ENCODE measurements at places on chromosomes 1 and 21.

DNA sequence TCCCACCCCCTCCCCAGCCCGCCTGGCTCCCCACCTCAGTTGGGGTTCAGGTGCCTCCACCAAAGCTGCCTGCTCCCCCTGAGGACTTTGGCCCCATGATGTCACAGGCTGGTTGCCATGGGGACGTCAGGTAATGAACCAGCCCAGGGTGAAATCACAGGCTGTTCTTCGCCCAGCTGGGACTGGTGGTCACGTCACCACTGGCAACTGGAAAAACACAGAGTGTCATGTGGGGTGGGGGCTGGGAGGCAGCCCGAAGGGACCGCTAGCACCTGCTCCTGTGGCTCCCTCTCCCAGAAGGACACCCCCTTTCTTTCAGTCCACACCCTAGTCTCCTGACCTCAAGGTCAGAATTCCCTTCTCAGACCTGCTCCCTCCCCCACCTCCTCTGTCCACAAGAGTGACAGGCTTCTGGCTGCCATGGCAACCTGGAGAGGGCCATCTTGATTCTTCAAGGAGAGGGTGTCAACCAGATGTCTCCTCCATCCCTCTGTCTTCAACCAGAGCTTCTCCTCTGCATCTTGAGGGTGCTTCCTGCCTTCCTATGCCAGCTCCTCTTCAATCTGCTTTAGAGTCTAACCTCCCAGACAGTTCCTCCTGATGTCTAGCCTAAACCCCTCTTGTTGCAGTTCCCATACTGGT is 6.2 kb downstream of the FAM131C start:
- peak; percentile 79 for DNase-seq

DNA sequence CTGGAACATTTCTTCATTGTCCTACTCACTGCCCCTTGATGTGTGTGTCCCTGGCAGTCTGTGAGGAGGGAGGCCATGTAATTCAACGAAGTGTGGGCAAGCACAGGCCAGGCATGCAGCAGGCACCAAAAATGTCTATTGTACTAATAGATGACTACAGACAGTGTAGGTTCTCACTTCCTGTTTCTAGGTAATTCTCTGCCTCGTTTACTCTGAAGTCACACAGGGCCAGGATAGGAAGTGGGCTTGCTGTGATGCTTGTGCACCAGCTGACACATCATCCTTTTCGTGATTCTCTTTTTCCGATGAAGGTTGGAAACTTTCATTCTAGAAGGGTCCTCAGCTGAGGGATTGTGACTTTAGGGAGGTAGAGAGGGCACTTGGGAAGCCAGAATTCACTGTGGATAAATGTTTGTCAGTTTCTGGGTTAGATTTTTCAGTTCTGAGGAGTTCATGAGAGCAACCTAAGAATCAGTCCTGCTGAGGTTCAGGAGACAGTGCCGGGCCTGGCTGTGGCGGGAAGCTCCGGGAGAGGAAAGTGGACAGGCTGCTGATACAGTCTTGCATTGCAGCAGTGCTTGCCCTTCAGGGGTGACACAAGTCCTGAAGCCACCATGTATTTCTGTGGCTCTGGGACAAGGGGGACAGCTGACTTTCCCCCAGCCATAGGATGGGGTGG is 4.3 kb upstream of the CSF1 start:
- DNase-seq = no peak

DNA sequence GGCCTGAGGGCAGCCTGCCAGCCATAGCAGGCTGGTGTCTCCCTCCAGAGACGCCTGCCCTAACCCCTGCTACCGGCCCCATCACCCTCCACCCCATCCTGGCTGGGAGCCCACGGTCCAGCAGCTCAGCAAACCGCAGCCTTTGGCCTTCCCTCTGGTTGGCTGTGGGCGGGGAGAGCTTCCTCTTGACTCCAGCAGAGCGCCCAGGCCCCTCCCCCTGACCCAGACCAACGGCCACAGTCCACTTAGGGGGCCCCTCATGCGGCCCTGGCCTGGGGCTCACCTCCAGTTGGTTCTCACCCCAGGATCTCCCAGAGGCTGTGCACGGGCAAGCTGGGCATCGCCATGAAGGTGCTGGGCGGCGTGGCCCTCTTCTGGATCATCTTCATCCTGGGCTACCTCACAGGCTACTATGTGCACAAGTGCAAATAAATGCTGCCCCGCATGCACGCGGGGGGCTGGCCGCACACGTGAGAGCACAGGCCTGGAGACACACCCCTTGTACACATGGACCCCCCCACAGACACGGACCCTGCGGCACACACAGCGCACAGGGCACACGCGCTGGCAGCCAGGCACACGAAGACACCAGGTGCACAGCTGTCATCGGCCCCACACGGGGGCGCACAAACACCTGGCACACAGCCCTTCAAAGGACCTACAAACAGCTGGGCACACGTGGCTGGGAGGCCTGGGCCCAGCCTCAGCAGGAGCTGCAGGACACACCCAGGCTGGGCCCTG is 3.1 kb downstream of the SMIM1 start:
- DNase-seq = peak; percentile 80

DNA sequence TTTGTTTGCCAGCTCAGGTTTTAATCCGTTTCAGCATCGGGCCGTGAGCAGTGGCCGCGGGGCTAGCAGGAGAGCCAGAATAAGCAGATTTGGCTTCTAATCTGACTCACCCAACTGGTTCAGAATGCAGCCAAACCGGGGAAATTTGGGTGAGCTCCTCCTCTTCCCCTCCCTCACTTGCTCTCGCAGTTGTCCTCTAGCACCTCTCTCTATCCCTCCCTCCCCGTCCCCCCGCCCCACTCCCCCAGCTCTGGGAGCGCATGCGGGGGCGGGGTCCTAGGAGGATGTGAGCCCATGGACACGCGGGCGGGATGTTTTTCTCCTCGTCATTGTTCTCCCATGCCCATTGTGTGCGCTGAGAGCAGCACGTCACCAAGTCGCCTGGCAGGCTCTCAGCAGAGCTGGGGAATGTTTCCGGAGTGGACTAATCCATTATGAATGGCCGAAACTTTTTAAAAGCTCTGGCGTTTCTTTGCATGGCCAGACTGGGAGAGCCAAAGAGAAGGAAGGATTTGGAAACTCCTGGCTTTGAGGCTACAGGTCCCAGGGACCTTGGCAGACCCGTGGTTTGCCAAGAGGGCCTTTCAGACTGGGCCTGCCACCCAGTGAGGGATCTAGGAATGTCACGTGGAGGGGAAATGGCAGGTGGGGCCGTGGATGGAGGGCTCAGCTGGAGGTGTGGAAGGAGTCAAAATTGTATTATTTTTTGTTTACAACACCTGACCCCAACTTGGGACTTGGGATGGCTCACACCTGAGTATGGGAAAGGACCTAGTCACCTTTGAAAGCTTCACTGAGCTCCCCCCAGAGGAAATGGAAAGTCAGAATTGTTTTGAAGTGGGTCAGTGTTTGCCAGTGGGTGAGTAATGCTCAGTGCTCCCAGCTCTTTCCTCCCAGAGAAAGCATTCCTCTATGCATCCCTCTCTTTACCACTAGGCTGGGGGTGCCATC is 39.2 kb downstream of the CDK18 start:
- no peak for DNase-seq

- no peak for DNase-seq
These were observed 4.5 kb downstream of the TRAF5 start for GRCh38 chr1:211331011-211331709.

DNA sequence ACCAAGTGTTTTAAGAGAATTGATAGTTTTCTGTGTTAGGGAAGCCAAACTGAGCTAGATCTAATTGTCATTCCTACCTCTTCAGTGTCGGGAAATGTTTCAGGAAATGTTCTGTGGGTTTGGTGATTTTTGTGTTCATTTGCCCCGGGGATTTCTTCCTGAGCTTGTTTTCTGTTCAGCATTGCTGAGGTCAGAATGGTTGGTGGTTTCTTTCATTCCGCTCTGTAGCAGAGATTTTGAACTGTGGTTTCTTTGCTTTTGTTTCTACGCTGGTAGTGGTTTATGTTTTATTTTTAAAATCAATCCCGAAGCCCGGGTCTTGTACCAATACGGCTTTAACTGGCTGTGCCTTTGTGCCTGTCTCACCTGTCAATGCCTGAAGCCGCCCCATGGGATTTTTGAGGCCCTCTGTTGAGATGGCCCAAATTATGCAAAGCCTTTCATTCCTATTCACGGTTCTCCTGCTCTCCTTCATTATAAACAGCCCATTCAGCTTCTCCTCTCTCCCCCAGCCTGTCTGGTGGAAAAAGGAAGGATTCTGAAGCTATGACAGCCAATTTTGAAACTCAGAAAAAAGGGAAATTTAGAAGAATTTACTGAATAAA is 417.2 kb upstream of the KAZN start:
- no peak for DNase-seq

- no peak for DNase-seq
These were observed 1.4 kb downstream of the ADORA1 start for GRCh38 chr1:203128716-203129500.

GRCh38 chr1:29232387-29232786 is 1.7 kb upstream of the MECR start:
- no peak for DNase-seq

GRCh38 chr1:180181048-180181447 is 26.4 kb downstream of the QSOX1 start:
- no peak for DNase-seq

GRCh38 chr1:176919386-176920378 is 244.8 kb downstream of the ASTN1 start:
- no peak for DNase-seq

GRCh38 chr1:164433141-164433817 is 125.7 kb upstream of the PBX1 start:
- DNase-seq = no peak

DNA sequence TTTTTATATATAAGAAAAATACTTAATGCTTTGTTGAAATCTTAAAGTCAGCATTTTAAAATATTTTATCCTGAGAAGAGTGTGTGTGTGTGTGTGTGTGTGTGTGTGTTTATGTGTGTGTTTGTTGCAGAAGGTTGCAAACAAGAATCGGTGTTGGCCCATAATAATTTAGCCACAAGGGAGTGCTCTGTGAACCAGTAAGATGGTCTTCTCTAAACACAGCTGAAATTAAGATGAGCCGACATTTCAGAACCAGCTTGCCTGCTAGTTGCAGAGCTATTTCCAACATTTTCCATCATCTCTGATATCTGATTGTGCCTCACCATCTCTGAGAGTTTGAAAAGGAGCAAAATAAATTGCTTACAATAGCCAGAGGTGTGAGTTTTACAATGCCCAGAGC is 158.8 kb upstream of the SGIP1 start:
- DNase-seq = no peak

DNA sequence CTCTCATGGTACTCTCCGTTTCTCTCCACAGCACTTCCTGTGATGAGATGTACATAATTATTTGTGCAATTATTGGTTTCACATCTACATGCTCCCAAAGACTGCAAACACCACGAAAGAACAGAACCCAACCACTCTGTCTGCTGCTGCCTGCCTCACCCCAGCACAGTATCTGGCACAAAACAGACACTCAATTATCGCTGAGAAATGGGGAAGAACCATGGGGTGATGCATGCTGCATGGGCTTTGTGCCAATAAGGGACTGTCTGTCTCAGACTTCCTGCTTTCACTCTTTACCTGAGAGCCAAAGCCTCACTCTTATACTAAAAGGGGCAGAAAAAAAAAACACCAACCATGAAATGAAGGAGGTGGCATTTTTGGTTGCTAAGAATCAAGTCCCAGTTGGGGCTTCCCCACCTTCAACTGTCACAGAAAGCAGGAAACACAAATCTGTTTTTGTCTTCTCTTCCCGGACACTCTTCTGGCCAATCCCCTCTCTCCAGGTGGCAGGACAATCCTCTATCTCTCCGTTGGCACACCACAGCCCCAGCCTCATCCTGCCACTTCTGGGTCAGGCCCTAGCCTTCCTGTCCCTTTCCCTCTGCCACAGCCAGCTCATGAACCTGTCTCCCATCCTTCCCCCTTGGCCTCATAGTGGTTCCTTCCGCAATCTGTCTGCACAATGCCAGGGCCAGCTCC is 82.0 kb downstream of the TGFBR3 start:
- DNase-seq = no peak

DNA sequence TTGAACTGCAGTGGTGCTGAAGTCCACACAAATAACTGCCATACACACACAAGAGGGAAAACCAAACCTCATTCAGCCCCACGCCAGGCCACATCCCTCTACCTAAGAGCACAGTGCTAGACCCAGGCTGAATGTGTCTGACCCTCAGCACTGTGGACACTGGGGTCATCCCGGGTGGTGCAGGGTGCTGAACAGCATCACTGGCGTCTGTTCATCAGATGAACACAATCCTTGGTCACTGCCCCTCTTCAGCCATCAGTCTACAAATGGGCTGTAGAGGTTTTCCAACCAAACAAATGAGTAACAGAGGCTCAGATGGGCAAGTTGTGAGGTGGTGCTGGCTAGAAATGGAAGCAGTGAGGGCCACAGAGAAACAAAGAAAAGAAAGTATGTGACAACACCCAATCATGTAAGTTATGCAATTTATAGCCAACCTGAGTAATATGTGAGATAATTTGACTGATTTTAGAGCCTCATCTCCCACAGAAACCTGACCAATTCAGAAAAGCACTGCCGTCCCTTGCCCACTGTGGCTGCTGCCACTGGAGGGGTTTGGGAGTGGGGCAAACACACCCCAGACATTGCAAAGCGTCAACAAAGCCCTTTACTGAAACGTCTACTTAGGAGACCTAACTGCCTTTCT is 27.9 kb downstream of the GNB1 start:
- DNase-seq = no peak

DNA sequence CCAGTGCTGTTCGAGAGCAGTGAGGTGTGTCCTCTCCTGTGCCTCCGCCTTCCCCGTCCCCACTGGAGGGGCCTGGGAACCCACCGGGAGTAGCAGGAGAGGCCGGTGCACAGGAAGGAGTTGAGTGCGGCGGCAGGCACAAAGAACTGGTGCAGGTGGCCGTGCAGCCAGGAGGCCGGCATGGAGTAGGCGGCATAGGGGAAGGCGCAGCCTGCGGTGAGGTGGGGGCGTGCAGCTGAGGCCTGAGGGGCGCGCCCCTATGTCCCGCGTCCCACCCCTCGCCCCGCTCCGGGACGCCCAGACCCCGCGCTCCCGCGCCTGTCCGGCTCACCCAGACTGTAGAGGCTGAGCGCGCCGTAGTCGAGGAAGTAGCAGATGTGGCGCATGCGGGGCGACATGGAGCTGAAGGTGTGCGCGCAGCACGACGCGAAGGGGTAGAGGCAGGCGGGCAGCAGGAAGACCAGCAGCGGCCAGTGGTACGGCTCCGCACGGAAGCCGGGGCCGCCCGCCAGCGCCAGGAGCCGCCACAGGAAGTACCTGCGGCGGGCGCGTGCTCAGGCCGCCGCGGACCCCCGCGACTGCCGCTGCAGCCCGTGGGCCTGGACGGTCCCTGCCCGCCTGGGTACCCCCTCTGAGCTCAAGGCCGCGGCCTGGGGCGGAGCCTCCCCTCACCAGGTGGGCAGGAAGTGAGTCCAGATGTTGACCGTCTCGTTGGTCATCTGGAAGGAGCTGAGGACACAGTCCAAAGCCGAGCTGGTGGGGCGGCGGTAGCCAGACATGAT is 2.2 kb downstream of the PAQR6 start:
- DNase-seq = no peak

All from HuH-7.5 (cell line).